ENCODE measurements at places on chromosomes 2 and 18.

- DNase-seq = no peak
These were observed 8.0 kb downstream of the CTDSP1 start for GRCh38 chr2:218407717-218408116.

DNA sequence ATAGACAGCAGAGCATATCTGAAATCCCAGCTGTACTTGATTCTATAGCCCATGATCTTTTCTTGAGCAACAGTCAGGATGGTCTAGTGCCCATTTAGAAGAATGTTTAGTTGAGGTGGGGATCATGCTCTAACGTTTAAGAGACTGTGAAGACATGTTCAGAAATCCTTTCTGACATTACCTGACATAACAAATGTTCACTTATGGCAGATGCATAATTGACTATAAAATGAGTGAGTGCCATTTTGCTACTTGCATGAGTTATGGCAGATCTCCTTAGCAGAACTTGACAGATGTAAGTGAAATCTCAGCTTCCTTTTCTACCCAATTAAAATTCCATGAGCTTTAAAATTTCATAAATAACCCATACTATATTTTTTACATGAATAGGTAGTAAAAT lies 209.5 kb upstream of the MMADHC start:
- no peak for DNase-seq

DNA sequence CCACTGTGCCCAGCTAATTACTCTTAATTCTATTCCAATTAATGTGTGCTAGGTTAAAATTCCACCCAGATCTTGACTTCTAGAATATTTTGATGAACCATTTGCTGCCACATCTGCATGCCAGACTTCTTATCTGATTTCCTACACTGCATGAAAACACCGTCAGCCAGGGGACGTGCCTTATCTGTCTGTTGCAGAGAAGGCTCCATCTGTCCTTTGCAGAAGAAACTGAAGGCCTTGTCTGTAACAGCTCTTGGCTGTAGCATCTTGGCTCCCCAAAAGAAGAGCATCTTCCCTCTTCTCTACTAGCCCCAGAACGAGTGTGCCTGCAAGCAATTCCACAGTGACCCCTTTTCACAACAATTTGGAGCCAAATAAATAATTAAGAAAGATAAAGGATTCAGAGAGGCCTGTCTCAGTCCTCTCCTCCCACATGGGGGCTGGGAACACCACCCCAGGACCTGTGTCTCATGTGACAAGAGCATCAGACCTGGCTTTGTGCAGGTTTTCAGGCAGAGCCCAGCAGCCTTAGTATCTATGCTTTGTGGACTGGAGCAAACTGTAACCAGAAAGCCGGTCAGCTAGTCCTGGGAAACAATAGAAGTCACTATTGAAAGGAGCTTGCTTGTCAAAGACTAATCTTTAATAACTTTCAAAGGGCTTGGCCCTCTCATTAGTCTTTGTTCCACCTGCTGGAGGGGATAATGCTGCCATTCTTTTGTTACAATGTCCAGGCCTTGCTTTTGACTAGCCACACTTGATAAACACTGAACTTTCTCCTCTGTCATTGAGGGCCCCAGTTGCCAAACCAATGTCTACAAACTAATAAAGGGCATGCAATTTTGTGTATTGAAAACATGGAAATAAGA lies 84.0 kb upstream of the NEUROD1 start:
- no peak for DNase-seq

DNA sequence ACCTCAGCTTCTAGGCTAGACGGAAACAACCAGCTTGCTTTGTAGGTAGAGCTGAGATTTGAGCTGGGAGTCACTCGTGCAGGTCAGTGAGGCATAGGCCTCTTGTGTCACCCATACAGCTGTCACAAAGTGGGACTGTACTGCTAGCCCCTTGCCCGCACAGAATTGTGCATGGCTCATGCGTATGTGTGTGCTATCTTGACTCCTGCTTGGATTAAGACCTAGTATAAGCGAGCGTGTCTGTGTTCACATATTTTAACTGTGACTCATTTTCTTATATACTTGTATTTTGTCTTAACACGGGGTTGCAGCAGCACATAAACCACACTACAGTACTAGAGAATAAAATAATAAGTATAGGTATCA lies 20.1 kb downstream of the CEP68 start:
- no peak for DNase-seq

- no peak for DNase-seq
These were observed 19.4 kb downstream of the KANSL3 start for GRCh38 chr2:96618596-96619283.

DNA sequence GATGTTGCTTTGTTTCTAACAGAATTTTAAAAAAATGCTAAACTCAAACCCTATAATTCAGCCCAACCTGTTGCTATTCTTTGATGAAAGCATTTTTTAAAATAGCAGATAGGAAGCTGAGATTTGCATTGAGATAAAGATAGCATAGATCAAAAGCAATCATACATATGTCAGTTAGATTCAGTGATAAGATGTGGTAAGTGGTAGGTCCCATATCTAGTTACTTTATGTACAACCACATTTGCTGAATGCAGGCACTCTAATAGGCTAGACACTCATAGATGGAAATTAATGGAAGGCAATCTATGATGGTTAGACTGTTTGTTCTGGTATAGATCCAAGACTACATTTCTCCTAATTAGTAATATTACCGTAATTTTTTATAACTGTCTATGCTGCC lies 27.2 kb upstream of the C1D start:
- no peak for DNase-seq

DNA sequence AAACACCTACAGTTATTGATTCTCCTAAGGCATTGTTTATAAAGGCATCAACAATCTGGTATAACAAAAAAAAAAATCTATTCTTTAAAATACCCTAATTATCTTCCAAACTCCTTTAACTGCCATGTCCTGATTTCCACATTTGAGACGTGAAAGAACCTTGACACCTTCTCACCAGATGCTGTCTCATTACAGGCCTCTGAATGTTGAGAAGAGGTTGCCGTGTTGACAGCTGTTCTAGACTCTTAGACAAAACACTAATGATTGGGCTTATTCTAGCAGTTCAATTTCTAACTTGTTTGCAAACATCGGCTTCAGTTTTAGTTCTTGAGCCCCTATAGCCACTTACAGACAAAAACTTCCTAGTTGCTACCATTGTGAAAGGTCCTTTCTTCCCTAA lies 988.8 kb downstream of the LRP1B start:
- no peak for DNase-seq

- DNase-seq = no peak
These were observed 289.6 kb upstream of the SLC8A1 start for GRCh38 chr2:40741532-40741931.

- no peak for DNase-seq
These were observed 241.1 kb upstream of the LRRTM1 start for GRCh38 chr2:80545420-80546210.

GRCh38 chr2:26805241-26805676 lies 19.4 kb downstream of the CENPA start:
- DNase-seq = no peak

GRCh38 chr2:222689322-222689721 lies 17.9 kb downstream of the MOGAT1 start:
- DNase-seq = no peak

GRCh38 chr2:235689427-235689853 lies 195.6 kb downstream of the AGAP1 start:
- no peak for DNase-seq

DNA sequence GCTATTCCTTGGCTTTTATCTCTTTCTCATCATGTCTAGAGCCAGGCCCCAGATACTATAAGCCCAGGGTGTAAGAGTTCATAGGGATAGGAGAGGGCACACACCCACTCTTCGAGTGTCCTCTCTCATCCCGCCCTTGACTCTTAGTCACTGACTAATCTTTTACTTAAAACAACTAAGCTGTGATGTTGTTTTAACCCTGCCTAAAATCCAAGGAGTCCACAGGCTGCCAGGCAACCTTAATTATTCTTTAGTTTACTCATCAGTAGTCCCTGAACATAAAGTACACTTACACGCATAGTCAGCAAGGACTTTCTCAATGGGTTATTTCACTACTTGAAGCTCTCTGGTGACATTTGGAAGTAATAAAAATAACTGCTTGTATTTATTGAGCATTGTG lies 28.4 kb downstream of the GREB1L start:
- no peak for DNase-seq

DNA sequence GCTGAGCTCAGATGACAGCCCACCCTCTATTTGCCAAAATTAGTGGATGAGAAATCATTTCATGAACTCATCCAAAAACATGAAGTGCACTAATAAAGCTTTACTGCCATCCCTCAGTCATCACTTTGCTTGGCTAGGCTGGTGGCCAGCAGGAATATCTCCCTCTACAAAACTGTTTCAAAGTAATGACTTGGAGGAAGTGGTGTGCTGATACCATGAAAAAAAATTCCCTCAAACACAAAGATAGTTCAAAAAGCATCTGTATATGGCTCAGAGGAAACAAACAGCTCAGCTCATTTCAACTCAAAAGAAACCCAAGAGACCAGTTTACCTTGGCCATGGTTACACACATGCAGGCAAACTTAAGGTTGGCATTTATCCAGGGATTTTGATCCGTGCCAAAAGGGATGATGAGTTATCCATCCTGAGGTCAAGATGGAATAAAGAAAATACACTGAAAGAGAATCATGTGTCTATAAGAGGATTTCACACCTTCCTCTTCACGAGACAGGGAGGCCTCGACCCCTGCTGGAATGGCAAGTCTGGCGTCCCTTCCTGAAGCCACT lies 18.4 kb upstream of the WIPF1 start:
- DNase-seq = no peak

DNA sequence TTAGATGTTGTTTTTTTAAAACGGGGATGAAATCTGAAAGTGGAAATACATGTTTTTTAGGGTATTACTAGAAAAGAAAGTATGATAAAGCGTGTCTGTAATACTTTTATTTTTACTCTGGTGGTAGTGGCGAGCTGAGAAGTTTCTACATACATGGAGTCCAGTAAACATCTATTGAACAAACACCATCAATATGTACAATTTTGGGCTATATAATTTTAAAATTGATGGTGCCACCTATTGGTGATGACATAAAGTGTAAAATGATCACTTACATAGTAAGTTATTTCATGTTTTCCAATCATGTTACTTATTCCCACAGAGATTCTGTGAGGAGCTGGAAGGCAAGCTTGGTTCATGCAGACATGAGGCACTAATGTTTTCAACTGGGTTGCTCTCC lies 31.5 kb upstream of the NFE2L2 start:
- DNase-seq = no peak
